NCI-H2171 treated with DMSO at 0.1 percent for 48 hours (cell line): ENCODE measurements at places on chromosomes 7 and 10.

DNA sequence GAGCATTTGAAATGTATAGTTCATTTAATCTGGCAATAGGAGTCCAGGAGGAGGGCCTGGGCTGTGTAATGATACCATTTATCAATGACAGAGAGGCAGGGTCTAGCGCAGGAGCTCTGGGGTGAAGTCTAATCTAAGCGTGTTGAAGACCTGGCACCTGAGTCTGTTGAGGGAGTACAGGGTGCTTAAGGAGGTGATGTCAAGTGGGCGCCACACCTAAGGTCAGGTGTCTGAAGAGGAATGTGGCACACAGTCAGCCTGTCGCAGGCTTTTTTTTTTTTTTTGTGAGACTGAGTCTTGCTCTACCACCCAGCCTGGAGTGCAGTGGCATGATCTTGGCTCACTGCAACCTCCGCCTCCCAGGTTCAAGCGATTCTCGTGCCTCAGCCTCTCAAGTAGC is 2.3 kb downstream of the LLCFC1 start:
- no peak for DNase-seq

DNA sequence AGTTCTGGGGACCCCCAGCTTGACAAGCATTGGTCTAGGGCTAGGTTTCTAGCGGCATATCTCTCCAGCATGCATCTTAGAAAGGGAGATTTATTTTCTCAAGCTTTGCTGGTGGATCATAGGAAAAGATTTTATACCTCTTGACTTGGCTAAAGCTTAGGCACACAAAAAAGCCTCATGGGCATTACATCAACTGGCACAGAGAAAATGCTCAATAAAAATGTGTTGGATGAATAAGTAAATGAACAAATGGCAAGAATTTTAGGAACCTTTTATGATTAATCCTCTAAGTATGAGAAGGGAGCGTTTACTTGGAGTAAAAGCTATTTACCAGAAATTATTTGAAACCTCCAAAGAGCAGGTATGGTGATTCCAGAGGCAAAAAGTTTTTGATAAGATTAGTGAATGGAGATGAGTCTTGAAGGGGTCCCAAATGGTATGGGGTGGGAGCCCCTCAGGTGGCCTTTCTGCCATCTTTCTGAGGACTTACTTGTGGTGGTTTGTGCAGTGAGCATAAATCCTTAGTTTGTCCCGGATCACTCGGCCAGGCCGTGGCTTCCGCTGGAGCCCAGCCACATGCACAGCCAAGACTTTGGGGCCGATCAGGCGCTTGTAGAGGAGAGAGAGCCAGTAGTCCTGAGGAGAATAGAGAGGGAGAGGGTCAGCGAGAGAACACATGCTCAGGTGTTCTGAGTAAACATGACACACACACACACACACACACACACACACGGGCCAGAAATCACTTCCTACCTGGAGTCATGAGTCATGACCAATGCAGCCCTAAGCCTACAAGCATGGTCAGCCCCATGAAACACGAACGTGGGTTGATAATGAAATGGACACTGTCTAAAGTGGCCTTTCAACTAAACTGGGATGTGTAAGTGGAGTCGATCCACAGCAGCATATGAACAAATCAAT is 43.1 kb upstream of the HPS1 start:
- DNase-seq, result no peak

DNA sequence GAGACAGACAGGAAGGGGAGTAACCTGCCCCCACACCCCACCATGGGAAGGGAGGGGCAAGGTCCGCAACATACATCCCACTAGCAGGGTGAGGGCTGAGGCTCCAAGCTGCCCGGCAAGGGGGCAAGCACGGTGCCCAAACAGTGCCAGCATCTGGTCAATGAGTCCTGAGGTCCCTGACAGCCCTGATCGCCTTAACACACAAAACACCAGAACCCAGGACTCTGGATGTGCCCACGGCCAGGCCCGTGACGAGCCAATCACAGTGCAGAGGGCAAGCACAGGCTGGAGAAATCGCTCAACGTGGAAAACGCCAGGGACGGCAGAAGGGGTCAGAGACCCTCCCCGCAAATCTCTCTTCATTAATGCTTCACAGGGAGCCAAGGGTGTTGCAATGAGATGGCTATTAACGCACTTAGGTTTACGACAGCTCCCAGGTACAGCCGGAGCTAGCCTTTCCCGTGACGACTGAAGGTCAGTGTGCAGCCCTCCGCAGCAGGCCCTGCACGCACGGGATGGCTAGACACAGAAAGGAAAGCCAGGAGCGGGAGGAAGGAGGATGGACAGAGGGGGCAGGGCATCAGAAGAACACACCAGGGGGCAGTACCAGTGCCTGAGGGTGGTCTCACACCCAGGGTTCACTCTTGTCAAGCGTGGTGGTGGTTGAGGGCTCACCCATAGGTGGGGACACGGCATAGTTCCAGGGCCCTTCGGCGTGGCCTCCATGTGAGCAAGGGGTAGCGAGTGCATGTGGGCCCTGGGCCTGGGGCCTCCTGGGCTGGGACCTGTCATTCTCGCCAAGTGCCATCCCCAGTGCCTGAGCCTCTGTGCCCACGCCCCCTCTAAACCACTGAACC is 220.5 kb downstream of the MAD1L1 start:
- no peak for DNase-seq

DNA sequence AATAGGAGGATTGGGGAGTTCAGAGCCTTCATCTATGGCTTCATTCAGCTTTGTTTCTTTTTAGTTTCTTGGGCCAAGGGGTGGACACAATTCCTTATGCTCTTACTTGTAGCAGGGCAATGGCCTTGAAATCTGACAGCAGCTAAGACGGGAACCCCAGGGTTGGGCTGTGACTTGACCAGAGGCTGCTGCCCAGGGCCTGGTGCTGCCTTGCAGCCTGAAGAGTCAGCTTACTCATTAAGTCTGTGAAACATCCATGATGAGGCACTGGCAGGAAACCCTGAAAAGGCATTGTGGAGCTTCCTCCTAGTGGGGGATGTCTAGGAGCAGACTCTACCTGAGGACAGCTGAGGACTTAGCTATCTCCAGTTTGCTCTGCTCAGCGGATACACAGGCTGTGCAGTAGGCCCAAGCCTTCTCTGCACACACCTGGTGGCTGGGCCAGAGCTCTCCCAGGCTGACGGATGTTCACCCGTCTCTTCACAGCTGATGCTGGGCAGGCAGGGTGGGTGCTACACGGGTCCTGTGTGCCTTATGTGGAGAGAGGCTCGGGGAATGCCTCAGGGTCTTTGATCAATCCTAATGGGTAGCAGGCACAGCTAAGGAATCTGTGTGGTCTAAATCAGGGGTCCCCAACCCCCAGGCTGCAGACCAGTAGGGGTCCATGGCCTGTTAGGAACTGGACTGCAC is 17.8 kb downstream of the CXCL12 start:
- DNase-seq, result no peak

- DNase-seq, result no peak
Observed at GRCh38 chr10:48801001-48801421, 116.3 kb downstream of the WDFY4 start.

DNA sequence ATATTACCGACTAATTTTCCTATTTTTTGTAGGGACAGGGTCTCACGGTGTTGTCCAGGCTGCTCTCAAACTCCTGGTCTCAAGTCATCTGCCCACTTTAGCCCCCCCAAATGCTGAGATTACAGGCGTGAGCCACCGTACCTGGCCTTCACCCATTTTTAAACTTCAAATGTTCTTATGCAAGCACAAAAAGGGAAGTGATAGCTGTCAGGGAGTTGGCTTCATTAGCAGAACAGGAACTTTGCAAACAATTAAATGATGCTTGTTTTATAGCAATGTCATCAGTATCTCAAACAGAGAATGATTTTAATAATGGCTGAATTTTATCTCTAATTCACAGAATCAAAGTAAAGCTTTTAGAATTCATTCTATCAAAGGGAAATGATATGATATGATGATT is 49.8 kb upstream of the FAM171A1 start:
- no peak for DNase-seq

DNA sequence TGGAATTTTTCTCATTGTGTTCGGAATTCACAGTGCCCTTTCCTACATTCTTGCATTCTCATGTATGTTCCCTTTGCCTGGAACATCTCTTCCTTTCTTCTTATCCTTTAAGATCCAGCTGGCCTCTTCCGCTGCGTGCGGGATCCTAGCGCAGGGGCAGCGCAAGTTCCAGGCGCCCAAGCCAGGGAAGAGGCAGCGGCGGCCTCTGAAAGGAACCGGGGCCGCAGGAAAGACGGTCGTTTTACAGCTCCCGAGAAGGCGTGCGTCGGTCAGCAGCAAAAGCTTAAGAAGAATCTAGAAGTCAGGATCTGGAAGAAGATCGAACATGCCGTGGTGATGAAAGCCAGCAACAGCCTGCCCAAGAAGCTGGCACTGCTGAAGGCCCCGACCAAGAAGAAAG is 28.0 kb downstream of the ADRA2A start:
- DNase-seq, result no peak

- no peak for DNase-seq
Observed at GRCh38 chr7:75647709-75648438, 90.9 kb downstream of the HIP1 start.

- DNase-seq, result no peak
Observed at GRCh38 chr7:17069146-17069545, 187.4 kb upstream of the AGR3 start.

GRCh38 chr7:107119376-107120105 is 49.3 kb upstream of the HBP1 start:
- peak; percentile 31 for DNase-seq

GRCh38 chr7:135913404-135913803 is 63.8 kb downstream of the MTPN start:
- no peak for DNase-seq

GRCh38 chr10:61472090-61472674 is 19.0 kb upstream of the TMEM26 start:
- DNase-seq, result no peak
